Activated CD4-positive, alpha-beta T cell treated with anti-CD3 and anti-CD28 coated beads for 36 hours (primary cell): ENCODE measurements at places on chromosomes 6 and 20. TPM values are rescaled to one million over a fixed set of nuclear protein-coding genes. Genes with fewer than 3 reads are reported as not detected.

The SLC35B3 gene
- 6.7 TPM for total RNA-seq

The INSM1 gene
- total RNA-seq, result 6.1 TPM

- DNase-seq, result no peak
Measured at GRCh38 chr20:1595333-1595732, 24.5 kb downstream of the SIRPB1 start.

The DNAAF9 gene
- total RNA-seq, result 1.8 TPM

- no peak for DNase-seq
Measured at GRCh38 chr6:43740321-43740960, 29.6 kb upstream of the VEGFA start.

The FRK gene
- total RNA-seq, result 0.02 TPM

The FAM217A gene
- total RNA-seq, result not detected

DNA sequence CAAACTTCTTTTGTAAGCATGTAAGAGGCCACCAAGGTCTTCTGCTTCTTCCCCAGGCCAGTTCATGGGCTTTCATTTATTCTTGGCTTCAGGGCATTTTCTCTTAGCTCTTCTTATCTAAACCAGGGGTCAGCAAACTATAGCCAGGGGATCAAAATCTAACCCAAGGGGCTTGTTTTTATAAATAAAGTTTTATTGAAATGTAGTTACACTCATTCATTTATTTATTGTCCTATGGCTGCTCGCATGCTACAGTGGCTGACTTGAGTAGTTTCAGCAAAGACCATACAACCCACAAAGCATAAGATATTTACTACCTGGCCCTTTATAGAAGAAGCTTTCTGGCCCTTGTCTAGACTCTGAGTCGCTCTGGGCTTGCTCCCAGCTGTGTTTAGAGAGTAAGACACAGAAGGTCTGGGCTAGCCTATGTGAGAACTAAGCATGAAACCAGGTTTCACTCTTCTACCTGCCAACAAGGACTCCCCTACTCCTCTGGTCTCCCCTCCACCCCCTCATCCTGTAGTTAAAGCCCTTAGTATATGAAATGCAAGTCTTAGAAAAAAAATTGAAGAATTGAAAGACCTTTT is 43.2 kb downstream of the KHDC1L start:
- DNase-seq, result no peak

The CLPSL1 gene
- total RNA-seq, result not detected

GRCh38 chr20:47610945-47611250 is 109.2 kb downstream of the NCOA3 start:
- DNase-seq, result no peak

The CLVS2 gene
- total RNA-seq, result not detected

DNA sequence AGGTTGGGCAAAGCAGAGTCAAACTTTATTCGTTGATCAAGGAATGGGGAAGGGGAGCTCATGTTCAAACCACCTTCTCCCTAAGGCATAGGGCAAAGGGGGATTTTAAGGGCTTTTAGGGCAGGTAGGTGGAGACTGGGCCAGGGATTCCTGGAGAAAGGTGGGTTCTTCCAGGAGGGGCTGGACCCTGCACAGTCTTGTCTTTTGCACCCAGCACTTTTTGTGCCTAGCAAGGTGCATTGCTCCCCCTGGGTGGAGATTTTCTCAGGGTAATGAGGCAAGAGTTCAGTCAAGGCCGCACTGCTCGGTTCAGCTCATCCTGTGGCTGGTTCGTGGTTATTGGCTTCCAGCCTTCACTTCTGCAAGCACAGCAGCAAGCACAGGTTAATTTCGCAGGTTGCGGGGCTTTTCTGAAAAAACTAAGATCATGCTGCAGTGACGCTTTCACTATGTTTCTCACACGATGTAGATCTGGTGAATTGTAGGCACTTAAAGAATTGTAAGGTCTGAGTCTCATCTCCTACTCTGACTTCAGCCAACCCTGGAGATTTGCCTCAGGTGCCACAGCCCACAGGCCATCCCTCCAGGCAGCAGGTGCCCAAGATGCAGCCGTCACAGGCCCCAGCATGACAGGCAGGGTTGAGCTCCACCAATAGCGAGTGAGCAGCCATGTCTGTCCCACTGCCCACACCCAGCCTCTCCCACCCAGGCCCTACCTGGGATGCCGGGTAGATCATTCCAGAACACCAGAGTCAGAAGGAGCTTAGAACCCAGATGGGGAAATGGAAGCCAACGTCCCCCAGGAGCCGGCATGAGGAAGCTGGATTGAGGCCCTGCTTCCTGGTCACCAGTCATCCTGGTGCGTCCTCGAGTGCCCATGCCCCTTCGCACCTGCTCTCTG is 37.1 kb downstream of the SUN5 start:
- peak; percentile 79 for DNase-seq

- DNase-seq, result no peak
Measured at GRCh38 chr6:143267760-143268159, 182.7 kb downstream of the ADAT2 start.

DNA sequence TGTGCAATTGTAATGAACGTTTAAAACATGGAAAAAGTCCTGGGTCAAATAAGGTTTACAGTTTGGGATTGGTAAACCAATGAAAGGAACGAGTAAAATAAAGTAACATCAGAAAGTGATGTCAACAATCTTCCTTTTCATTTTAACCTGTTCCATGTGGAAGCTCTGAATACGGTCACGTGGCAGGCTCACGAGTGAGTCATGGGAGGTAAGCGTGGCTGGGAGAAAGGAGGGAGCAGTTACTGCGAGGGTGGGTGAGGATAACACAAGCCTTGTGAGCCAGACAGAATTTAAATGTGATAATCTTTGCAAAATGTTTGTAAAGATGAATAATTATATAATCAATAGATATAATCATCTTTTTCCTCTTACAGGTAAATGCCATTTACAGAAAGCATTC is 171.3 kb upstream of the HDAC2 start:
- no peak for DNase-seq

DNA sequence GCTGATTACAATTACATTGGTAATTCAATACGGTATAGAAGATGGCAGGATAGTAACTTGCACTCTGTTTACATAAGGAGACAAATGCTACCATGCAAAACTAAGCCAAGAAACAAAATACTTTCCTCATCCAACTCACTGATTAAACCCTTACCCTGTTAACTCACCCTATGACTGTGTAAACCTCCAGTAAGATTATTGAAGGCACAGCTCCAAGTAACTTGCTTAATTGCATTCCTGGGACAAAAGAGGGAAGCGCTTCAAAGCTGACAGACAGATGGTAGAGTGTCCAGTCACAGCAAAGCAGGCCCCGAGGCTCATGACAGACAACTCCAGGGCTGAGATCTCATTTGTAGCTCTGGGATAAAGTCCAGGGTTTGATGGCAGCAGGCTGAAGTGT is 6.9 kb upstream of the KIF16B start:
- DNase-seq, result no peak

GRCh38 chr6:92380803-92381601 is 1038.4 kb downstream of the EPHA7 start:
- no peak for DNase-seq

- DNase-seq, result no peak
Measured at GRCh38 chr6:107972413-107973096, 14.5 kb upstream of the SEC63 start.
